Islet precursor cell (in vitro differentiated cells): ENCODE measurements at places on chromosomes 7 and 10.

DNA sequence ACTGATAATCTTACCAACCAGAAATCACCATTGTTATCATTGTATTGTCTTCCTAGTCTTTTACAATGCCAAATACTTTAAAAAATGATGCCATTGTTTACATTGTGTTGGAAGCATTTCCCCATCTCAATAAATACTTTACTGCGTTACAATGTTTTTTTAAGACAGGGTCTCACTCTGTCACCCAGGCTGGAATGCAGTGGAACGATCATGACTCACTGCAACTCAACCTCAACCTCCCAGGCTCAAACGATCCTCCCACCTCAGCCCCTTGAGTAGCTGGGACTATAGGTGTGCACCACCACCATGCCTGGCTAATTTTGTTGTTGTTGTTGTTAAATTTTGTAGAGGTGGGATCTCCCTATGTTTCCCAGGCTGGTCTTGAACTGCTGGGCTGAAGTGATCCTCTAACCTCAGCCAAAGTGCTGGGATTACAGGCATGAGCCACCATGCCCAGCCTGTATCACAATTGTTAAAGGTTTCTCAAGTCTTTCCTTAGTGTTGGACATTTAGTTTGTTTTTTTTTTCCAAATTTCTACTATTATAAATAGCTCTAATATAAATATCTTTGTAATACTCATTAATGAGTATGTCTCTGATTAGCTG lies 13.5 kb downstream of the LRMDA start:
- peak; percentile 55 for DNase-seq

- DNase-seq: no peak
These were observed 162.9 kb upstream of the SMIM30 start for GRCh38 chr7:113281223-113281622.

GRCh38 chr10:75070476-75070875 lies 41.0 kb upstream of the SAMD8 start:
- DNase-seq: no peak

- no peak for DNase-seq
These were observed 233.6 kb upstream of the BMPER start for GRCh38 chr7:33671531-33672262.

GRCh38 chr7:128400566-128400965 lies 9.2 kb downstream of the IMPDH1 start:
- peak; percentile 33 for DNase-seq

DNA sequence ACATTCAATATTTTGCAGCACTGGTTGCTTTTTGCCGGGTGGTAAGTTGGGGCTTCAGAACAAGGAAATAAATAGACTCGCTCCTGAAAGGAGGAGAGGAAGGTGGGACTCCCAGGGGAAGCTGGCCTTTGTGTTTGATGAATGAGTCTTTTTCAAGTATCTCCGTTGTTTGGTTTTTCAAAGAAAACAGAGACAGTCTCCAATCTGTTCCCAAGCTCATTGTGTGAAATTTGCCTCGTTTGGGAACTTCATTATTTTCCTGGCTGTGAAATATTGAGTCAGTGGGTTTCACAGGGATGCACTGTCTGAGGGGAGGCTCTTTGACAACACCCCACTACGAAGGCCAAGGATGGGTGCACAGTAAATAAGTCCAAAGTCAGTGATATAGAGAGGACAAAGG lies 38.7 kb upstream of the KIAA1217 start:
- no peak for DNase-seq
